Dermis microvascular lymphatic vessel endothelial cell (primary cell): ENCODE measurements at places on chromosomes 4 and X.

GRCh38 chr4:120132935-120133334 lies 66.3 kb upstream of the MAD2L1 start:
- no peak for DNase-seq

DNA sequence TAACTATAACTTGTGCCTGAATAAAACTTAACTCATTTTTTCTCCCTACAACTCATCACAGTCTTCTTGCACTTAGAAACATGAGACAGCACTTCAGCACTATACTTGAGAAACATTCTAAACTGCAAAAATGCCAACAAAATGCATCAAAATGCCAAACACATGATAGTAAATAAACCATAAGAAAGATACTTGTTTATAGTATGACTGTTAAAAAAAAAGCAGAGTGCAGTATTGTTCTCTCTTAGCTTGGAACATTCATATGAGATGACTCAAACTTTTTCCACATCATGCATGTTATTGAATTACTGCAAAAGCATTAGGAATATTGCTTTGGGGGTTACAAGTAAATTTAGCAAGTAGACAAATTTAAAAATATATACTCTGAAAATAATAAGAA lies 135.7 kb upstream of the ANXA10 start:
- no peak for DNase-seq

- DNase-seq = no peak
Measured at GRCh38 chr4:129676934-129677333, 581.0 kb downstream of the C4orf33 start.

GRCh38 chr4:88674979-88675378 lies 22.6 kb downstream of the NAP1L5 start:
- no peak for DNase-seq

DNA sequence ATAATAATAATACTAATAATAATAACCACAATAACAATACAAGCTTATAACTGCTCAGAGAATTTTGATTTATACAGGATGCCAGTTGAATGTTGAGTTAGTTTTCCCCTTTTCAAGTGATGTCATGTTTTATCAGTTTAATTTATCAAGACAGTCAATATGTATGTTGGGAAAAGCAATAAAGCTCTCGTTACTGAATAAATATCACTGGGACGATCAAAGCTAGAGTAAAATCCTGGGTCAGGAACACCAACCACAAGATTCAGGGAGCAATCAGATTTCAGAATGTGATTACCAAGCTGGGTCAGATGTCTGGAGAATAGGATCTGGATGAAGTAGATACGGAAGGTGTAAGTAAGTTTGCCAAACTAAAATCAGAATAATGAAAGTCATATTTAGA lies 179.6 kb downstream of the GRID2 start:
- DNase-seq = no peak

GRCh38 chr4:99362768-99363167 lies 10.2 kb upstream of the ADH1C start:
- no peak for DNase-seq

DNA sequence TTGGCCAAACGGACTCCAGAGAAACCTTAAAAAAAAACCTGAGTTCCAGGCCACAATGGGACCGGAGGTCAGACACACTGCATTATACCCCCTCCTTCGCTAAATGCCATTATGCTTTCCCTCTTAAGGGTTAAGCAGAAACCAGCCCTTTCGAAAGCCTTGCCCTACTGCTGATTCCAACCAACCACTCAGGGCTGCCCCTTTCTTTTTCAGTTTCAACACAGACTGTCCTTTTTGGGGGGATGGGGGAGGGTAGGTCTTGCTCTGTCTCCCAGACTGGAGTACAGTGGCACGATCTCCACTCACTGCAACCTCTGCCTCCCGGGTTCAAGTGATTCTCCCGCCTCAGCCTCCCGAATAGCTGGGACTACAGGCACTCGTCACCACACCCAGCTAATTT lies 49.5 kb upstream of the MAN2B2 start:
- DNase-seq = no peak

DNA sequence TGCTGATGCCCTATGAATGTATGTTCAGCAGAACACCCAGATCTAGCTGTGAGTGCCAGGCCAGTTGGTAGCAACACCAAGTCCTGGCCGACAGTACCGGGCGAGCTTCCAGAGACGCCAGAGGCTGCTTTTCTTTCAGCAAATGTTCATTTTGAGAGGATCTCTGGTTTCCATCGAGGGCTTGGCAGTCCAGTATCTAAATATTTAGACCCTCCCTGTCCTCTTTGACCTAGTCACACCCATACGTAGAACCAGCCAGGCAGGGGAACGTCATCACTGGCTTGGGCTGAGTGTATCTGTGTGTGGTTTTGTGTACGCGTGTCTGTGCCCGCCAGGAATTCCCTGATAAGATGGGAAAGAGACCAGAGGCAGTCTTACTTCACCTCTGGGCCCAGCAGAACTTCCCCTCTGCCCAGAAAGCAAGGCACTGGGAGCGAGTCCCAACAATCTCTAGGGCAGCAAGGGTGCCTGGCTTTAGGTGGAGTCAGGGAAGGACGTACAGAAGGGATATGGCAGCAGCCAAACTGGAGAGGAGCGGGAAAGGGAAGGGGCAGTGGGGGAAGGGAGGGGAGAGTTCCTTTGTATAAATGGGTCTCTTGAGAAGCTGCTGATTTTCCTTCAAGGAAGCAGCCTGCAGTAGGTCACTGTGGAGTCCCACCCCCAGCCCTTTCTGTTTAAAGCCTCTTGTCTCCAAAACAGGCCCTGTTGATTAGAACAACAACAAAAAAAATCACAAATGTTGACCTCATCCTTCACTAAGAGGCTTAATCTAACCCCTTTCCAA lies 15.0 kb upstream of the ELF4 start:
- no peak for DNase-seq

DNA sequence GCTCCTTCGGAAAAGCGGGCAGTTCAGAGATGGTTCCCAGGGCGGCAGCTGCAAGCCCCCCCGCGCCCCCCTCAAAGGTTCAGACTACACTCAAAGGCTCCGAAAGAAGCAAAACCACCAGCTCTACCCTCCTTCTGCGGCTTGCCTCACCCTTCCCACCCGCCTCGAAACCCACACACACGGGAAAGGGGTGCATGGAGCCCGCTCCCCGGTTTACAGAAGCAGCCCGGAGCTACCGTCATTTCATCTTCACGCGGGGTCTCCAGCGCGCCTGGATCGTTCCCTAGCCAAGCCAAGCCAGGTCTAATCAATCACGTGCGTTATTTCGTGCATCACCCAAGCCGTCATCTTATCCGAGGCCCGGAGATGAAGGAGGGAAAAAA lies 1.2 kb downstream of the NLGN4X start:
- DNase-seq = no peak

DNA sequence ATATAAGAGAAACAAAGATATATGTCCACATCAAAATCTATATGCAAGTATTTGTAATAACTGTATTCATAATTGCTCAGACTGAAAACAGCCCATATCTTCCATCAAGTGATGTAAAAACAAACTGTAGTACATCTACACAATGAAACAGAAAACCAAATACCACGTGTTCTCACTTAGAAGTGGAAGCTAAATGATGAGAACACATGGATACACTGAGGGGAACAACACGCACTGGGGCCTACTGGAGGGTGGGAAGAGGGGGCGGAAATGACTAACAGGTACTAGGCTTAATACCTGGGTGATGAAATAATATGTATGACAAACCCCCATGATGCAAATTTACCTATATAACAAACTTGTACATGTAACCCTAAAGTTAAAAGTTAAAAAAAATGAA lies 42.7 kb downstream of the UBA6 start:
- DNase-seq = no peak

DNA sequence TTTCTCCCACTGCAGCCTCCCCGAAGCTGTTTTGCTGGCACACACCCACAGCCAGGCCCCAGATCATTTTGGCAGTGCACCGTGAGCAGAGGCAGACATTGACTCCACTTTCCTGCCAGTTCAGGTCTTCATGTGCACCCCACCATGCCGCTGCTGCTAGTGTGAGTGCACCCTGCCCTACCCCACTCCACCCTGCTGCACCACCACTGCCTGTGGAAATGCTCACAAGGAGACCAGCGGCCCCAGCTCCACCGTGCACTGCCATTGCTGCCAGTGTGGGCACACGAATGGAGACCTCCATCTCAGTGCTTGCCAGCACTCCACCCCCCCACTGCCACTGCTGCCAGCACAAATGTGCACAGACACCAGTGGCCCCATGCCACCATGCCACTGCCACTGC lies 277.6 kb upstream of the ZC4H2 start:
- DNase-seq = no peak

- no peak for DNase-seq
Measured at GRCh38 chr4:9942139-9942538, 79.2 kb downstream of the SLC2A9 start.

DNA sequence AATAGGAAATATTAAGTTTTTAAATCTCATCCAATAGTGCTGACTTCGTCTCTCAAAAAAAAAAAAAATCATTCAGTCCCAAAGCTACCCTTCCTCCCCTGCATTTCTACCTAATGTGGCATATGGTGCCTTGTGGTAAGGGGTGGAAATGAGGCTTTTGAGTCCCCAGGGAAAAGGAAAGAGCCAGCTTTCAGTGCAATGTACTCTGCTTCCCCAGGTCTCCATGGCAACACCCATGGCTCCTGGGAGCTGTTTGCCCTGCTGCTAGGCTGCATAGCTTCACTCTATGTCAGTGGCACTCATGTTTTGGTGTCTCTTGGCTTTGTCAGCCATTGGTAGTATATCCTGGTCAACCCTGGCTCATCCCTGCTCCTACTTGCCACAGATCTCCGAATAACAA lies 175.9 kb downstream of the SLC39A8 start:
- no peak for DNase-seq

DNA sequence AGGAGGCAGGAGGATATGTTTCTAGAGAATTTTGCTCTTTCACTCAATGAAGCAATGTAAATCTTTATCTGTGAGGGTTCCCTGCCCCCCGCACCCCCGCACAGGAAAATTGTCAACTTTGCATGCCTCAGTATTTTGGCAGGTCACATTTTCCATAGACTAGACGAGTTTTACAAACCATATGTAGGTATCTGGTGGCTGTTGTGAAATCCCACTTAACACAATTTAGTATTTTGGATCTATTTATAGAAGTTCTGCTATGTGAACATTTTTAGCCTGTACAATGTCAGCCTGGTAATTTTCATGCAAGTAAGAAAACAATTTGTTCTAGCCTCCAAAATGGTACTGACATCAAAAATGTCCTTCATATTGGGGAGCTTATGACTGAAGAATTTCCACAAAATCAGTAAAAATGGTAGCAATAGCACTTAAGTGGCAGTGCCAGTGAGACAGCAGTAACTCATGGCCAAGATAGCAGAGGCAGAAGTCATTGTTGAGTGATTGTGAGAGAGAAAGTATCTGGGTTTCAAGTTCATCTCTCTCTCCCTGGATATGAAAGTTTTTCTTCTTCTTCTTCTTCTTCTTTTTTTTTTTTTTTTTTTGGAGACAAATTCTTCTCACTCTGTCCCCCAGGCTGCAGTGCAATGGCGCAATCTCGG lies 12.4 kb upstream of the FRYL start:
- DNase-seq = no peak

DNA sequence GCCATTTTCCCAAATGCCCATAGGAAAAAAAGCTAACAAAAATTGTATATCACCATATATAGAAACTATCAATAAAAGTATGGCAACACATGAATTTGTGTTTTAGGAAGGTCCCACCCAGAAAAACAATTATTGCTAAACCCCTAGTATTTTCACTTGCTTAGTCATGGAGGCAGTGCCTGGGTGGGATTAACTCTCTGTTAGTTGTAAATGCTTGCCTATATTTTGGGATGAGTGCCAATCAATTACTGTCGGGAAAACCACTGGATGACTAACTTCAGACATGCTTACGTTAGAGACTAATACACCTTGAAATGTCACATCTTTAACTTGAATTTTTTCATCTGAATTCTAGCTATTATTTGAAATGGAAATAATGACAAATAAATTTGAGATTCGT lies 33.9 kb downstream of the TMPRSS11A start:
- DNase-seq = no peak

DNA sequence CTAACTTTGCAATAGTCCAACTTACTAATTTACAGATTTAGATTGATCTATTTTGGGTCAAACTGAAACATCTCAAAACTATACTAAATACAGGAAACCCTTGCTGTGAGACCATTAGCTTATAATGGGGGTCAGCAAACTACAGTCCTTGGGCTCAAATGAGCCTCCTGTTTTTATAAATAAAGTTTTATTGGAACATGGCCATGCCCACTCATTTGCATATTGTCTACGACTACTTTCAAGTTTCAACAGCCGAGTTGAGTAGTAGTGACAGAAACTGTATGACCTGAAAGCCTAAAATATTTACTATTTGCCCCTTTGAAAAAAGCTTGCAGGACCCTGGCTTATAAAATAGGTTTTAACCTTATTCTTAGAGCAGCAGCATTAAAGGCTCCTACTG lies 92.4 kb downstream of the C4orf51 start:
- DNase-seq = no peak

- DNase-seq = no peak
Measured at GRCh38 chr4:59068722-59069418, 1958.7 kb upstream of the IGFBP7 start.

GRCh38 chrX:137945470-137945869 lies 379.5 kb downstream of the ZIC3 start:
- no peak for DNase-seq

DNA sequence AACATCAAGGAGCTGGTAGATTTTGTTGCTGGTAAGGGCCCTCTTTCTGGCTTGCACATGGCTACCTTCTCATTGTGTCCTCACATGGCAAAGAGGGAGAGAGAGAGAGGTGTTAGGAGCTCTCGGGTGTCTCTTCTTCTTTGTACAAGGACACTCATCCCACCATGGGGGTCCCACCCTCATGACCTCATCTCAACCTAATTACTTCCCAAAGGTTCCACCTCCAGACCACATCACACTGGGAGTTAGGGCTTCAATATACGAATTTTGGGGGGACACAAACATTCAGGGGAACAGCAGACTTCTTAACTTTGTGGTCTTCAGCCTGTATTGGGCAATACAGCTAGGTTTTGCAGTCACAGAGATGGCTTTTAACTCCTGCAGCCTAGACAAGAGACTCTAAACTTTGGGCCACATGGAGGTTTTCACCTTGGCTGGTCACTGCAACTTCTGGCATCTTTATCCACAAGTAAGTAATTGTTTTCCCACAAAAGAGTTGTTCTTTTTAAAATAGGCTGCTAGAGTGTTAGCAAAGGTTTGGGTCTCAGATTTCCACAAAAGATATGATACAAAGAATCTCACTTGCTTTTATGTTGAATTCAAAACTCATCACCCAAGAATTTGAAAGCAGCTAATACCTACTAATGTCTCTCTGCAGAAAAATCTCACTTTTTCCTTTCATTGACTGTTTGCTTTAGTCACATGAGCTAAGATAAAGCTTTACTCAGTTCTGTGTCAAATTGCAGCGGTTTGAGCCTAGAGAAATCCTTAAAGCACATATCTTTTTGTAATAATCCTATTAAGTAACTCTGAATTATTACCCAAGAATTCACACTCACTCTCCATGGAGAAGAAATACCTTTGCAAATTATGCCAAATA lies 39.6 kb upstream of the BBS12 start:
- DNase-seq = no peak
